ENCODE measurements at places on chromosomes 7 and 10. TPM values are rescaled to one million over a fixed set of nuclear protein-coding genes. Genes with fewer than 3 reads are reported as not detected.

- no peak overlapping the region for H3K27ac ChIP-seq
- H3K4me1 ChIP-seq, result no peaks in the 10 kb centered on the region
- no peaks in the 10 kb centered on the region for H3K27me3 ChIP-seq
- DNase-seq, result no peak
- no peak overlapping the region for H3K4me3 ChIP-seq
Observed at GRCh38 chr7:106618480-106618879, 42.5 kb downstream of the CCDC71L start.

- no peaks in the 10 kb centered on the region for H3K36me3 ChIP-seq
- no peak for DNase-seq
- H3K4me3 ChIP-seq, result no peak overlapping the region
- no peaks in the 10 kb centered on the region for H3K4me1 ChIP-seq
- no peaks in the 10 kb centered on the region for H3K27me3 ChIP-seq
Observed at GRCh38 chr7:147376192-147376591, 1214.4 kb upstream of the C7orf33 start.

EEPD1 gene
- 48.0 TPM for total RNA-seq

- no peak for DNase-seq
- H3K4me3 ChIP-seq, result no peak overlapping the region
- H3K36me3 ChIP-seq, result no peaks in the 10 kb centered on the region
- H3K27me3 ChIP-seq, result no peaks in the 10 kb centered on the region
Observed at GRCh38 chr10:35781643-35782035, 139.5 kb upstream of the FZD8 start.

INTS1 gene
- total RNA-seq, result 173 TPM

DNA sequence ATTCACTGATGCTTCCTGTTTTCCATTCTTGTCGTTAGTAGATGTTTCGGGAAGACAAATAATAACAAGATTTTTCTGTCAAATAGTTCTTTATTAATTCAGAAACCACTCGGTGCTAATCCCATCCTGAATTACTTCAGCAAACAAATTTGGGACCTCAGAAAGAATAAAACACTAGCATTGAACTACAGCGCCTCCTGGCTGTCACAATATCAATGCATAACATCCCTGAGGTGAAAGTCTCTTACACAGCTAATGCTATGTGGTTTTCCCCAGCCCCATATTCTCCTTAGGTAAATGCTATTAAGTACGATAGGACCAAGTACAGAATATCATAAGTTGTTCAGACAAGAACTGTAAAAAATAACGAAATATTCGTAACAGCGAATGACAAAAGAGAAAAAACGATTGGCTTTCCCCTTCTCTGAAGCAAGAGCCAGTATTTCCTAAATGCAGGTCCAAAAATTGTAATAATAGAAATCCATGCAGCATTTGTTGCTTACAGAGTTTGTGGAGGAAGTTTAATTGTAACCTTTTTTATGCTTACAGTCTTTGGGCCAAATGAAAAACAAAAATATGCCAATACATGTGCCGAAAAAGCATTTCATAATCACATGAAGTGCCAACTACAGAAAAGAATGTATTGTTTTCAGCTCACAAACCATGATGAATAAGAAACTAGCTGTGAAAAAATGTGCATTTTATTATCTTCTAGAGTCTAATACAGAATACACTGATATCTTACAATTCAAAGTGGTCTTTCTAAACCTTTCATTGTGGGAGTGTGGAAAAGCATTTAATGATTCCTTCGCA, 47.3 kb downstream of the MYPN start:
- peaks cover 7% of the 10 kb centered on the region for H3K36me3 ChIP-seq
- no peaks in the 10 kb centered on the region for H3K27me3 ChIP-seq
- peak; percentile 59 for DNase-seq
- H3K27ac ChIP-seq, result peak overlapping the region; percentile 99
- H3K4me3 ChIP-seq, result no peak overlapping the region
- peaks cover 63% of the 10 kb centered on the region for H3K4me1 ChIP-seq

DNA sequence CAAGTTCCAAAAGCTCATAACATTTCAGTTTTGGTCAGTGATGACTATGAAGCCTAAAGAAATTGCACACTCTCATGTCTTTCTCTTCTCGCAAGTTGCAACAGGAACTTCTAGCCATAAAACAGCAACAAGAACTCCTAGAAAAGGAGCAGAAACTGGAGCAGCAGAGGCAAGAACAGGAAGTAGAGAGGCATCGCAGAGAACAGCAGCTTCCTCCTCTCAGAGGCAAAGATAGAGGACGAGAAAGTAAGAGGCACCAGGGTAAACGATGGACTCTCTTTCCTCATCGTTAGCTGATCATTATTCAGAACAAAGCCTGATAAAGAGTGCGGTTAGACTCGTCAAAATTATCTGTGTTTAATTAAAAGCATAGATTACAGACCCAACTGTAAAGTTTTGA, 94.7 kb downstream of the HDAC9 start:
- H3K4me3 ChIP-seq, result no peak overlapping the region
- H3K27me3 ChIP-seq, result no peaks in the 10 kb centered on the region
- peak overlapping the region; percentile 39 for H3K27ac ChIP-seq
- H3K4me1 ChIP-seq, result 0 out of 2 replicates have a peak, but pooled peaks cover 2% of the 10 kb centered on the region
- DNase-seq, result no peak

Measured in Panc1 (cell line).